ENCODE measurements at places on chromosomes 6 and 20.

DNA sequence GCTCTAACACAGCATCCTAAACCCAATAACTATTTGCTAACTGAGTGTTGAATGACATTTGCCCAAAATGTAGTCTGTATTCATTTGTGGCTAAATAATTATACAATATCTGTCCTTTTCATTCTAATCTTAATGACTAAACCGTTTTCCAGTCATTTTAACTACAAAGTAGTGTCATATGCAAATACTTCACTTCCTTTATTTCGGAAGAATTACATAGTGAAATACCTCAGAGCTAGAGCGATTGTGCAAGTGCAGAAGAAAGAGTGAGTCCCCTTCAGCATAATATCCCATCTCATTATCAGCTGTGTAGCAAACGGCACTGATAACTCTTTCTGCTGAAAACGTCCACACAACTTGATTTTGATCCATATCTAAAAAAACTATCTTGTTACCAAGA is 66.2 kb downstream of the ROS1 start:
- DNase-seq: no peak

DNA sequence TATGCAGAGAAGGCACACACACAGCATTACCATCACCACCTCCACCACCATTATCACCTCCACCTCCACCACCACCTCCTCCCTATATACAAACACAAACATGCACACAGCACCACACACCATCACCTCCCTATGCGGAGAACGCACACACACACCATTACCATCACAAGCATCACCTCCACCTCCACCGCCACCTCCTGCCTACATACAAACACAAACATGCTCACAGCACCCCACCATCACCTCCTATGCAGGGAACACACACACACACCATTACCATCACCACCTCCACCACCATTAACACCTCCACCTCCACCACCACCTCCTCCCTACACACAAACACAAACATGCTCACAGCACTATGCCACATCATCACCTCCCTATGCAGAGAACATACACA is 236.5 kb upstream of the AFDN start:
- no peak for DNase-seq

DNA sequence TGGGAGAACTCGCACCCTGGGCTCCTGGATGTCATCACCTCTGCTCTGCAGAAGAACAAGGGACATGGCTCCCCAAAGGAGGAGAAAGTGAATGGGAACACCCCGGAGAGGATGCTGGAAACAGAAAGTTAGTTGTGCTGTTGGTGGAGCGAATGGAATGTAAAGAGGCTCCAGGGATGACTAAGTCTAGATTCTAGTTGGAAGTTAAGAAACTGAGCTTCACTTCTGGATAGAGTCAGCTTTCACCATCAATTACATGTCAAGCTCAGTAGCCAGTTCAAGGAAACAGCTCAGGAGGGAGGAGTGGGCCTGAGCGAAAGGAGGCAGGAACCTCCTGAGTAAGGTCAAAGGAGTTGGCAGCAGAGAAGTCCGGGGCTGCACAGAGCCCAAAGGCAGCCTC is 132.1 kb upstream of the ARID1B start:
- DNase-seq: no peak

- no peak for DNase-seq
These were observed 69.6 kb downstream of the AFG1L start for GRCh38 chr6:108364470-108364869.

DNA sequence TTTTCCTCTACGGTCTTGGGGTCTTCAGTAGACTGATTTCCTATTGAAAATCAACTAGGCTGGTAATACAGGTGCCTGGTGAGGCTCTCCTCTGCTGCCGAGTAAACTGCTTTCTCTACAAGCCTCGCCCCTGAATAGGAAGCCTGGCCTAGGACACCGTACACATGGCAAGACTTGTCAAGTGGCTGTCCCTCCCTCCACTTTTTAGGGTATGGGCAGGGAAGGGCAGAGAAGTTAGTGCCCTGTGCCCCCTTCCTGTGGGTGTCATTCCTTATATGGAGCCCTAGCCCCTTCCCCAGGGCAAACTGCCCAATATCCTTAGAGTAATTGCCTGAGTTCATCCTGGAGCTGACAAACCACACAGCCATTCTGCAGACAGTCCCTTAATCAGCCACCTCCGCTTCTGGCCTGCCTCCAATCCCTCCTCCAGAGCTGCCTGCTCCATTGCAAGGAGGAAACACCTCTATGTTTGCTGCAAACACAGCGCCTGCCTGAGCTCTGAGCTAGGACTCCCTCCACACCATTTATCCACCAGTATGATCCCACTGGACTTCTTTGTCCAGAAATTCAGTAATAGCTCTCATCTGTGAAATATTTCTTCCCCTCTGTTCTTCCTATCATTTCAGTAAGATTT is 93.1 kb downstream of the CHD6 start:
- no peak for DNase-seq

DNA sequence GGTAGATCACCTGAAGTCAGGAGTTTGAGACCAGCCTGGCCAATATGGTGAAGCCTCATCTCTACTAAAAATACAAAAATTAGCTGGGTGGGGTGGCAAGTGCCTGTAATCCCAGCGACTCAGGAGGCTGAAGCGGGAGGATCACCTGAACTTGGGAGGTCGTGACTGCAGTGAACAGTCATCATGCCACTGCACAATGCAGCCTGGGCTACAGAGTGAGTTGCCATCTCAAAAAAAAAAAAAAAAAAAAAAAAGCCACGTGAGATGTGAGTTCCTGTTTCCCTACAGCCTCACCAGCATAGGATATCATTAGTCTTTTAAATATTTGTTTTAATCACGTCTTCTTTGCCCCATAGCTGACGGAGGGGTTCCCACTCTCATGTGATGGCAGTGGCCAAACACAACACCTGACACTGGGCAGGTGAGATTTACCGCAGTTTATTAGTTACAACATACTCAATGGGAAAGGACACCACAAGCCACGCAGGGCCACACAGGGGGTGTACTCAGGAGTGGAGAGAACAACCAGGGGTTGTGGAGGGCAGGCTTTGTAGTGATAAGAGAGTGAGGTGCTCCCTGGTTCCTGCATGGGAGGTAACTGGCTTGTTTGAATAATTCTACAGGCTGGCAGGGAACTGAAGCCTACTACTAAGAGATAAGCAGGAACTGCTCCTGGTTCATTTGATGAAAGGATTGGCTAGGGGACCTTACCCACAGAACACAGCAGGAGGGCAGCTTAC is 4.6 kb upstream of the LZTS3 start:
- no peak for DNase-seq

DNA sequence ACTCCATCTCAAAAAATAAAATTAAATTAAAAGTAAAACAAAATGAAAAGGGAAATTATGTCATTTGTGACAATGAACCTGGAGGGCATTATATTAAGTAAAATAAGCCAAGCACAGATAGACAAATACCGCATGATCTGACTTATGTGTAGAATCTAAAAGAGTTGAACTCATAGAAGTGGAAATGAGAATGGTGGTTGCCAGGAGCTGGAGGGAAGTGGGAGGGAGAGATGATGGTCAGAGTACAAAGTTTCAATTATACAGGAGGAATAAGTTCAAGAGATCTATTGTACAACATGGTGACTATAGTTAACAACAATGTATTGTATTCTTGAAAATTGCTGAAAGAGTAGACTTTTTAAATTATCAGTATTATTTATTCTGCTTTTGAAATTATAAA is 183.4 kb downstream of the ID4 start:
- DNase-seq: no peak

DNA sequence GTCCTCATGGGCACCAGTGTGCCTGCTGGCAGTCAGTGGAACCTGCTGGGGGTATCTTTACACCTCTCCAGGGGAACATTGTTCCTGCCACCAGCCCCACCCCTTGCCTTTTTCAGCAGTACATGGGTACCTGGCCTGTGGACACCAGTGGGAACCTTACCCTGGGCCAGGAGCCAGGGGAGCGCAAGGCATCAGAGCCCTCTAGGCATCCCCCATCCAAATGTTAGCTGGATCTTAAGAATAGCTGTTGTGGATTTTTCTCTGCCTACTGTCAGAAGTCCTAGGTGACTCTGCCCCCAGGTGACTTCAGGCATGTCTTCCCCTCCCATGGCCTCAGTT is 38.8 kb upstream of the ID1 start:
- DNase-seq: no peak

DNA sequence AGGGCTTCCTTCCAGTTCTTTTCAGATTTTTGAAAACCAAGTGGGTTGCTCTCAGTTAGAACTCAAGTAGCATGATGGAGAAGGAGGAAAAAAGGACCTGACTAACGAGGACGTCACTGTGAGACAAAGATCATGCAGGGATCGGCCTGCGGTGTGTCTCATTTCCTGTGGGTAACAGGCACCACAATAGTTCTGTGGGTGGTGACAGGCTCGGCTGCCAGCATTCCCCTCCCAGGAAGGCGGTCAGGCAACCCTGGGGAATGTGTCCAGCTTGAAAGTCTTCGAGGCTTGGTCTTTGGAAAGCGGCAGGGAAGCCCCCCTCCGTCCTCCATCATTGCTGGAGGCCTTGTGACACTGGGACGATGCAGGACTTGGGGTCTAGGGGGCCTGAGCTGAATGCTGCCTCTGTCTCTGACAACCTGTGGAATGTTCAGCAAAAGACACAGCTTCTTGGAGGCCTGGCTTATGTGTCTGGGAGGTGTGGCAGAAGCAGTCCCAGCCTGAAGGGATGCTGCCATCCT is 121.0 kb downstream of the BCAS1 start:
- DNase-seq: peak; percentile 62

- no peak for DNase-seq
These were observed 28.6 kb downstream of the CDS2 start for GRCh38 chr20:5155404-5155803.

DNA sequence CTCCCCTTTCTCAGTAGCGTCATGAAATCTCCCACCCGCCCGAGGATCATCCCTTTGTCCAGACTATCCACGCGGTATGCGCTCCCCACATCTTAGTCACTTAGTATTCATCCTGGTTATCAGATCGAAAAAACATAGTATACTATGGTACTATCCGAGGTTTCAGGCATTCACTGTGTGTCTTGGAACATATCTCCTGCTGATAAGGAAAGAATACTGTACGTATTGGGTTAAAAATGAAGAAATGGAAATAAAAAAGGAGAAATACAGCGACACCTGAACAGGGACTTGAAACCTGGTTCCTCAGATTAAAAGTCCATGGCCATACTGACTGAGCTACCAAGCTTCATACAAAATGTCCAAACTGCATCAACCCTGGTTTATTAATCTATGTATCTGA is 14.0 kb downstream of the HMGN4 start:
- no peak for DNase-seq

DNA sequence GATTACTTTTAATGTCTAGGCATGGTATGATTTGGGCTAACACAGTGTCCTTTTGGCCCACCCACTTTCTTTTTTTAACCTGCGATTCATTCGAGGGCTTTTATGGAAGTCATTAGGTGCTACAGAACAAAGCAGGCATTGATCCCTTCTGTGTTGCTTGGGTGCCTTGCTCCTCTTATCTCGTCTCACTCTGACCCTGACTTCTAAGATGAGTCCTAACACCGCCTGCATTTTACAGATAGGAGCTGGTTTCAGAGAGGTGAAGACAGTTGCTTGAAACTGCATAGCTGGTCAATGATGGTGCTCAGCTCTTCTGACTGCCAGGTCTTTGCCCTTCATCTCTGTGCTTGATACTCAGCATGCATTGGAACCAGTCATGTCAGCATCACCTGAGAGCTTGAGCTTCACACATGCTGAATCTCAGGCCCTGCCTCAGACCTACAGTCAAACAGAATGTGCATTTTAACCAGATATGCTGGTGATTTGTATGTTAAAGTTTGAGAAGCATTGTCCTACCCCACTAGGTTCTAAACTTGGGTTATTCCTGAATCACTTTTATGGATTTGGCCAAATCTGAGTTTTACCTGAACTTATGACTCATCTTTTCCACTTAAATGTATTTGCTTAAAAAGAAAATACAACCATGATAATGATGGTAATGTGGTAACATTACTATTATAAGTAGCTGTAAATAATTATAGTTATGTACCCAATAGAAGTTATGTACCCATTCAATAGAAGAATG is 142.3 kb downstream of the PLCB4 start:
- no peak for DNase-seq

- DNase-seq: no peak
These were observed 20.7 kb downstream of the ERGIC3 start for GRCh38 chr20:35562541-35563110.

- DNase-seq: no peak
These were observed 116.3 kb downstream of the PCSK2 start for GRCh38 chr20:17343091-17343490.

GRCh38 chr20:48448666-48449600 is 378.9 kb downstream of the PREX1 start:
- DNase-seq: no peak

DNA sequence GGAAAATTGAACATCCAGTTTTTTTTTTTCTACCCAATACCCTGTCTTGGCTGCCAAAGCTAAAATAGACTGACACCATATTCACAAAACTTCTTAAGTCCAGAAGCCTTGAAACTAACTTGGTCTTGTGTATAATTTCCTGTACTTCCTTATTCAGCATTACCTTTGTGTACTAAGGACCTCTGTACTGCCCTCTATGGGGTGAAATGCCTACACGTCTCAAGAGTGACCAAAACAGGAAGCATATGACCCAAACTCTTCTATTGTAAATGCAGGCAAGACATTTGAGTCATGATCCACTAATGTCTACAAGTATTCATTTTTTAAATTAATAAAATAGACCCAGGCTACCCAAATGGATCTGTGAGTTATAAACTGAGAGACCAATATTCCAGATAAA is 50.4 kb downstream of the HMGCLL1 start:
- no peak for DNase-seq

GRCh38 chr6:57432157-57432556 is 114.7 kb downstream of the PRIM2 start:
- DNase-seq: no peak

GRCh38 chr6:14067656-14068055 is 49.9 kb upstream of the CD83 start:
- DNase-seq: no peak

DNA sequence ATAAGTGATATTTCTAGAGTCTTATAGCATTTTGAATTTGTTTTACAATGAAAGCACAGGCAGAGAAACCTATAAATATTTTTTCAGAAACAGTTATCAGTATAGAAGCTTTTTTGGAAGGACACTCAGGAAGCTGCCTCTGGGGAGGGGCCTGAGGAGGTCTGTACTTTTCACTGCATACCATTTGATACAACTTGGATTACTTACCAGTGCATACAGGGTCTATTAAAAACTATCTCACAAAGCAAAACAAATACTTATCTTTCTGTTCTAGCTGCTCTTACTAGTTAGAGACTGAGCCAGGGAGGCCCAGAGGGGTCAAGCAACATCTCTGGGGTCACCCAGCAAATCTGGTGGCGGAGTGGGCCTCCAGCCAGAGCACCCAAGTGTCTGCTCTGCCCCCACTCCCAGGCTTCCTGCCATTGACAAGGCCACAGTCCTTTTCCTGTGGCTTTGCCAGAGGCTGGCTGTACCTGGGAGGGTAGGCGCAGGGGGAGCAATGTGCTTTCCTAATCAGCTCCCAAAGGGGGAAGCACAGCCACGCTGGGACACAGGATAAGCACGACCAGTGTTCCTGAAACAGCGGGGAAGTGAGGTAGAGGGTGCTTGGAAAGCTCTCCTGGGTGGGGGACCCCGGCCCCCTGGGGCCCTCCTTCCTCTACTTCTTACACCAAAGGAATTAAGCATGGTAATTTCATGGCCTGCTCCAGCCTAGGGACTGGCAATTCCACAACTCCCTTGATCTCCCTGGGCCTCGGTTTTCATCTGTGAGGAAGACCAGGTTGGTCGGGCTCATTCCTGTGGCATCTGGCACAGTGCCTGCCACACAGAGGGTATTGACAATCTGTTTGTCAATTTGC is 7.8 kb downstream of the TCF15 start:
- no peak for DNase-seq

GRCh38 chr6:44940367-44940766 is 387.8 kb upstream of the RUNX2 start:
- no peak for DNase-seq

- no peak for DNase-seq
These were observed 158.9 kb downstream of the LY86 start for GRCh38 chr6:6747371-6747770.

Measured in stimulated activated CD4-positive, alpha-beta T cell treated with anti-CD3 and anti-CD28 coated beads, Interleukin-2, amount 100 ng/mL, for 48 hours (primary cell).